ENCODE measurements at places on chromosomes 1 and 21. TPM values are rescaled to one million over a fixed set of nuclear protein-coding genes. Genes with fewer than 3 reads are reported as not detected.

The LCE6A gene
- total RNA-seq, result not detected

DNA sequence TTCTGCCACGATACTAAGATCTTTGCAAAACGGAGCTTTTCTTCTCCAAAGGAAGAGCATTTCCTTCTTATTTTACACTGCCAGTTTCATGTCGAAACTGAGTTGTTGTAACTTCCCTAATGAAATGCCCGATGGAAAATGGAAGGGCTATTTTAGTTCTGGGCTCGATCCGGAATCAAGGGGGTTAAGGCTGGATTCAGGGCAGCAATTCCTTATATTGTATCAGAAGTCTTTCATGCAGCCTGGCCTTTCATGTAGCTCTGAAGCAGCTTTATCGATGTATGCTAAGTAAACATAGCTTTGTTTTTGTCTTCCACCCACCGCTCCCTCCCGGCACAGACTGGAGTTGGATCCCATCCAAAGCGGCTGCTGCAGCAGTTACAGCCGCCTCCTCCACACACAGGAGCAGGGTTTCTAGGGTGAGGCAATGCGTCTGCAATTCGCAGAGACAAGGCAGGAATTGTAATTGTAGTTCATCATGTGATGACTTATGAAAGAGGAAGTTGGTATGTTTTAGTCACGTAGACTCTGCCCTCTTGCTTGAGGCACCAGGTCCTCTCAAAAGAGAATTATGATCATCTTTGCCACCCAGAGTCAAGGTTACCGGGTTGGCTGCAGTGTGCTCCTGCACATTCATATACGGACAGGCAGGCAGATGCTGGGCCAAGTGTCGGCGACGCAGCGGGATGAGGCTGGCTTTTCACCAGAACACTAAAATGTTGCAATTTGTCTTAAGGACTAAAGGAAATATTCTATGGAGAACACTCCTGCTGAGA, 2.6 kb upstream of the IRF2BP2 start:
- DNase-seq, result peak; percentile 96

- no peak for DNase-seq
These were observed 36.4 kb downstream of the SMG7 start for GRCh38 chr1:183508694-183509093.

- DNase-seq, result no peak
These were observed 130.1 kb upstream of the ERG start for GRCh38 chr21:38628349-38628748.

- DNase-seq, result peak; percentile 92
These were observed 72.4 kb downstream of the ATP5PO start for GRCh38 chr21:33843216-33843615.

- no peak for DNase-seq
These were observed 57.5 kb upstream of the IFFO2 start for GRCh38 chr1:19013826-19014548.

DNA sequence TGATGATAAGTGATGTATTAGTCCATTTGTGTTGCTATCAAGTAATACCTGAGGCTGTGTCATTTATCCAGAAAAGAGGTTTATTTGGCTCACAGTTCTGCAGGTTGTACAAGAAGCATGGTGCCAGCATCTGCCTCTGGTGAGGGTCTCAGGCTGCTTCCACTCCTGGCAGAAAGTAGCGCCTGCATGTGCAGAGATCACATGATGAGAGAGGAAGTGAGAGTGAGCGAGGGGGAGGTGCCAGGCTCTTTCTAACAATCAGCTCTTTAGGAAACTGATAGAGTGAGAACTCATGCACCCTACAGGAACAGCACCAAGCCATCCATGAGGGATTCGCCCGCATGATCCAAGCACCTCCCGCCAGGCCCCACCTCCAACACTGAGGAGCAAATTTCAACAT, 2.2 kb upstream of the FHAD1 start:
- DNase-seq, result no peak

GRCh38 chr1:26771643-26772321, 16.0 kb upstream of the PIGV start:
- DNase-seq, result no peak

DNA sequence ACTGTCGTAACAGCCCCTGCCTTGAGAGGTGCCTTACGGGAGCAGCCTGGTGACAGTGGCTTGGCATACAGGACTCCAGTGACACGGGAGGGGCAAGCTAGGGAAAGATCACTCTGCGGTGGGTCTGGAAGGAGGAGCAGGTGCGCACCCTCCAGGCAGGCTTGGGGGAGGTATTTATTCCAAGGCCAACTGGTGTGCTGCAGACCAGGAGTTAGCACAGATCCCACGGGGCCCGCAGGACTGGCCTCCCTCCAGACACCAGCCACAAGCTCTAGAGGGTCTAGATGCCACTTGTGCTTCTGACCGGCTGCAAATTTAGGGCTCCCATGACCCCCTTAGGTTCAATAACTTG, 22.1 kb downstream of the PSEN2 start:
- no peak for DNase-seq

DNA sequence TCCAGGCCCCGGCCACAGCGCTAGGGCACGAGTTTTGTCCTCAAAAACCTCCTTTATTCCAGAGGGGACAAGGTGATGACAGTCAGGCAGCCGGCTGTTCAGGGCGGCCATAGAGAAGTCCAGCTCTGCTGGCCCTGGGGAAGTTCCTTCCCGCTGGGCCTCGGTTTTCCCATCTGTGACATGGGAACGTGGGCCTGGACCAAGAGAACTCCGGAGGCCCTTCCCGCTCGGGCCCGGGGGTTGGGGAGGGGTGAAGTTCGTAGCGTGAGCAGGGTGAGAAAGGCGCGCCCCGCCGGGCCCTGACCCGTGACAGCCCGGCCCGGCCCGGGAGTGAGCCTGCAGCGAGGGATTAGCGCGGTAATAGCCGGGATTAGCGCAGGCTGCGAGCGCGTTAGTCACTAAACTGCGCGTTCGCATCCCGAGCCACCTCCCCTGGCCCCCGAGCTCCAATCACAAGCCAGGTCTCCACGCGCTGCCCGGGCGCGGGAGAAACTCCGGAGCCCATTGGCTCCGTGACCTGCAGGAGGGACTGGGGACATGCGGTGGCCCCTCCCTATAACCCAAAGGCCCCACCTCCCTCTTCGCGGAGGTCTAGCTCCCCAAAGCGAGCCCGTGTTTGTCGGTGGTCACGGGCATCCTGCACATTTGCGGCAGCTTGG, 29.8 kb upstream of the PADI2 start:
- no peak for DNase-seq

DNA sequence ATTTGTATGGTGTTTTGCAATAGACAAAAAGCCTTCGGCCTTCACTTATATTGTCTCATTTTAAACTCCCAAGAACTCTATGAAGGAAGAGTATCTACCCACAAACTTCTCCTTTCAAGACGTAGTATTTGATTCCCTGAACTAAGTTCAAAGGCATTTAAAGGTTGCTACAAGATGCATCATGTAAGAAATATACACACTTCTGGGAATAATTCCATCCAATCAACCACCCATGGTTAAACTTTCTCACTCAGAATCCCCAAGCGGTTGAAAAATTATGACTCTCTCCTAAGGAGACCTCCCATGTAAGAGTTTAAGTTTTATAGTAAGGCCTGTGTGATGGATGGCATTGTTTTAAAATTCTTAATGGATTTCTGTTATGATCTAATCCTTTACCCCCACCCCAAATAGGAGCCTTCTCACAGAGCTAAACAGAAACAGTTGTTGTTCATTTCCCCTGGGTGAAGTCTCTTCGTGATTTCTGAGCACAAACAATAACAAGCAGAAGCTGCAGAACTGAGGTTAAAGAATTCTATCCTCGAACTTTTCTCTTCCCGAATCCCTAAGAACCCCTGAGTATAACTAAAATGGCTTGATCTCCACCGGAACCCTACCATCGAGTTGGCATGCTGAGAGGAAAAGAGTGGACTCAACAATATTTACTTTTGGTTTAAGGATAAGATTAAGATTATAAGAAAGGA, 185.0 kb downstream of the TGFBR3 start:
- DNase-seq, result no peak

DNA sequence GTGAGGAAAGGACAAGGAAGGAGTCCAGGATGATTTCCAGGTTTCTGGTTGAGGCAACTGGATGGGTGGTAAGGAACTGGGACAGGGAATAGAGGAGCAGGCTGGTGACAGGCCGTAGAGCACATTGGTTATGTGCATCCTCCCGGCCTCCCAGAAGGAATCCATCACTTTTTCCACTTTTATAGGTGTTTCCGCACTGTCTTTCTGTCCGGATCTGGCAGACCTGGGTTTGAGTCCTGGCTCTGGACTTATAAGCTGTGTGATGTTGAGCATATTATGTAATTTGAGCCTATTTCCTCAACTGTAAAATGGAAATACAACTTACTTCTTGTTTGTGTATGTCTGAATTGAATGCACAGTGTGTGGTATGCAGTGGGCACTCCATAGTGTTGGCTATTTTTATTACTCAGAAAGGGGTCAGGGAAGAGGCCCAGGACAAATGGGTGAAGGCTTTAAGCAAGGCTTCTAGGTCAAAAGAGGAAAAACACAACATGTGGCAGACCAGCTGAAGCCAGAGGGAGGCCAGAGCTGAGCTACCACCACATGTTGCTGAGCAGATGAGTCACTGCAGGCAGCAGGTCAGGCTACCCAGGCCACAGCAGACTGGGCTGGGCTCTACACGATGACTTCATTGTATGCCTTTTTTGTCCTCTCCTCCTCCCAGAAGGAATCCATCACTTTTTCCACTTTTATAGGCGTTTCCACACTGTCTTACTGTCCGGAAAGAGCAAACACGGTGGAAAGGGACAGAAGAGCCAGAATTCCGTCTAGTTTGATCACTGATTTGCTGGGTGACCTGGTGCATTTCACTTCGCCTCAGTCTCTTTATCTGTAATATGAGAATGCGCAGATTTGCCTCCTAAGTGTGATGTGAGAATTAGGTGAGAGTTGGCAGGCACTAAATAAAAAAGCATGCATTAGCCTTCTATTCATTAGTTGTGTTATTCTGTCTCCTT, 791 bp upstream of the MAST2 start:
- peak; percentile 95 for DNase-seq

DNA sequence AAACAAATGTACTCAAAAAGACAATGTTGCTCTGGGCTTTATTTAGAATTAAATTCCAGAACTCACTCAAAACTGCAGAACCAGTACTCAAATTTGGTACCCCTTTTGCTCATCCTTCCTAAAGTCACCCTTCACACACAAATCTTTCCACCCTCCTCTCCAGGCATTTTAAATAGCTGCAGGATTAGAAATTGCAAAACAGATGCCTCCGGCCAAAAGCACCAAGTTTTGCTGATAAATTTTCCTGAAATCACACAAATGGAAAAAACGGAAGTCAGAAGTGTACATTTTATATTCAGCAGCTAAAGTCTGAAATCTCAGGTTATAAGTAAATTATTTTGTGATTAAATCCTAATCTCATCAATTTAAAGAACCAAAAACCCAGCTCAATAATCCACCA, 147.0 kb downstream of the NRIP1 start:
- no peak for DNase-seq

- no peak for DNase-seq
These were observed 1.1 kb upstream of the CACYBP start for GRCh38 chr1:174998569-174999215.

DNA sequence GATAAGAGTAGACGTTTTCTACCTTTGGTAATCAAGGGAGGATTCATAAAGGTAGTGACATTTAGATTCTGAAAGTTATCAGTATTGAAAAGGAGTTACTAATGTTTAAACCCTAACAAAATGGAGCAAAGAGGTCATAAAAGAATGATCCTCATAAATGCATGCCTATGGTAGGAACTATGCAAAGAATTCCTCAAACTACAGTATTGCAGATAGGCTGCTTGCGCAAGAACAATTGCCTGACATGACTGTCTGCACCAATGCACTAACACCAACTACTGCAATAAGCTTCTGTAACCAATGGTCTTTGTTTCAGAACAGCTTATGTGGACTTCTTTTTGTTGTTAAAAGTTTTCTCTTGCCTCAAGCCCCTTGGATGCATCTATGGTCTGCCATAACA, 597.3 kb upstream of the ADGRL4 start:
- DNase-seq, result no peak

DNA sequence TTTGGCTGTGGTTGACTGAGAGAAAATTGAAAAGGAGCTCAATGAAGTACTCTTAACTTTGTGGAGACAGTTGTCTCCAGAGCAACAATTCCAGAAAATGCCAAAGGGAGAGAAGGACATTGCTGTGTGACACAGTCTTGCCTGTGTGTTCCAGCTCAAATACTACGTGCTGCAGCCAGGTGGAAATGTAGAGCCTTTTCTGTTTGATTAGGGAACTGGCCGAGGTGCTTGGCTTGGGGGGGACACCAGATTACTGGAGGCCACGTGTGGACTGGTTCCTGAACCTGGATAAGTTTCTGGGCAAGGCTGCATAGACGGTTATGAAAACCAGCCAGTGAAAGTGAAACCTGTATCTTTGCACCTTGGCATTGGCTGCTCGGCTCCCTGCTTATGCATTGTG, 217.9 kb downstream of the CTH start:
- no peak for DNase-seq

DNA sequence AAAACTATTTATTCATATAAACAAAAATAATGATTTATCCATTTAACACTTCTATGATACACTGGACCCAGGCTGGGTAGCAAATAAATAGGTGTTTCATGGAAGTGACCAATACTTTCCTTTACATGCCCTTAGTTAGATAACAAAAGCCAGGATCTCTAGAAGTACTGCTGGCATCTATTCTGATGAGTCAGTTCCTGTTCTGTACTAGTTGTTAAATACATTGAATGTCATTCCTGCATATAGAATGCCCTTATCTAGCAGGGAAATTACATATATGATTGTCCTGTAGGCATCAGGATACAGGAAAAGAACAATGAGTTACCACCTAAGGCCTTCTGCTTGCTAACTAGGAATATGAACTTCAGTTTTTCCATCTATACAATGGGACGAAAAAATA, 130.8 kb downstream of the HFM1 start:
- DNase-seq, result no peak

The TBX15 gene
- total RNA-seq, result 4.8 TPM

The ADCY10 gene
- total RNA-seq, result 0.28 TPM

- DNase-seq, result no peak
These were observed 259.9 kb downstream of the FAF1 start for GRCh38 chr1:50700214-50700613.

DNA sequence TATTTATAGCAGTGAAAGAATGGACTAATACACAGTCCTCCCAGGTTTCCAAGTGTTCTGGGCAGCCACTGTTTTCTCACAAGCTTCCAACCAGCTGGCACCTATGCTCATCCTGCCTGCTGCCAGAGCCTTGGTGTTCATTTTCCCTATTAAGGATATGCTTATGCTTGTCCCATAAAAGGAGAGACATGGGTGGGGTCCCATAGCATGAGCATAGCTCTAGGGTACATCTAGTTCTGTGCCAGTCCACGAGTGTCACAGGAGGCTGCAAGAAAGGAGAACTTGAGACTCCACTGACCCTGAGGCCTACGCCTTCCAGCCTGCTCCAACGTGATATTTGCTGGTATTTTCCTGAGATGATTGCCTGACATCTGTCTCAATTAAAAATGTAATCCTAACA, 192.4 kb upstream of the PTGFR start:
- no peak for DNase-seq
